ENCODE measurements at places on chromosomes 2 and 18.

DNA sequence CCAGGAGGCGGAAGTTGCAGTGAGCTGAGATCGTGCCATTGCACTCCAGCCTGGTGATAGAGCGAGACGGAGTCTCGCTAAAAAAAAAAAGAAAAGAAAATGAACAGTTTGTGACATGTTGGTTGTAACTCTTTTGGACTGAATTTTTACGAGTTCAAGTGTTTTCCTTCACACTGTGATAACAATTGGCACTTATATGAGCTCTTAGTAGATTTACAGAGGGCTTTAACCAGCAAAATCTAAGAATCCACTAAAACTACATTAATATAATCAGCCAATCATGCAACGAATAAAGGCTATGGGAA, 2.1 kb upstream of the GEMIN6 start:
- no peak for DNase-seq

GRCh38 chr2:102423368-102423767, 408 bp downstream of the IL18RAP start:
- DNase-seq = no peak

DNA sequence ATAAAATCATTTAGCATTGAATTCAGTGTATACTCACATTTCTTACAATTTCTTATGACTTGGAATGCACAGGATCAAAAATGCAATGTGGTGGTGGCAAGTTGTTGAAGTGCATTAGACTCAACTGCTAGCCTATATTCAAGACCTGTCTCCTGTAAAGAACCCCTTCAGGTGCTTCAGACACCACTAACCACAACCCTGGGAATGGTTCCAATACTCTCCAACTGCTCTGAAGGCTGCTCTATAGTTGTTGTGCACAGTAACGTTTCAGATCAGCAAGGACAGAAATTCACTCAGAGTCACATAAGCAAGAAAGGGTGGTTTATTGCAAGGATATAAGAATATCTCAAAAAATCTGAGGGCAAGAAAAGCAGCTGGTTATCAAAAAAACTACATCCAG, 6.5 kb downstream of the GKN1 start:
- DNase-seq = no peak

- no peak for DNase-seq
Observed at GRCh38 chr18:50803592-50803991, 16.2 kb downstream of the MRO start.

DNA sequence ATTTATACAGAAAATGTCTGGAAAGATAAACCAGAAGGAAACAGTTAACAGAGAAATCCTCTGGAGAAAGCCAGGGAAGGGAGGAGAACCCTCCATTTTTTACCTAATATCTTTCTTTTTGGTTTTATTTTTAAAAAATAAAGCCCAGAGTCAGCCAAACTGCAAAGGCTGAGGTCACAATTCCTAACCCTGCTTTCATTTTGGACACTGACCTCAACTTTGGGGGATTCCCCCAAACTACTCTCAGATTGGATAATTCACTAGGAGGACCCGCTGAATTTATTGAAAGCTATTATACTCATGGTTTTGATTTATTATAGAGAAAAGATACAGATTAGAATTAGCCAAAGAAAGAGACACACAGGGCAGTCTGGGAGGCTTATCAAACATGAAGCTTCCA, 93.3 kb upstream of the SP3 start:
- no peak for DNase-seq

GRCh38 chr18:43596105-43596712, 318.9 kb upstream of the SYT4 start:
- no peak for DNase-seq

GRCh38 chr2:64737547-64737946, 83.8 kb upstream of the SERTAD2 start:
- peak; percentile 23 for DNase-seq

DNA sequence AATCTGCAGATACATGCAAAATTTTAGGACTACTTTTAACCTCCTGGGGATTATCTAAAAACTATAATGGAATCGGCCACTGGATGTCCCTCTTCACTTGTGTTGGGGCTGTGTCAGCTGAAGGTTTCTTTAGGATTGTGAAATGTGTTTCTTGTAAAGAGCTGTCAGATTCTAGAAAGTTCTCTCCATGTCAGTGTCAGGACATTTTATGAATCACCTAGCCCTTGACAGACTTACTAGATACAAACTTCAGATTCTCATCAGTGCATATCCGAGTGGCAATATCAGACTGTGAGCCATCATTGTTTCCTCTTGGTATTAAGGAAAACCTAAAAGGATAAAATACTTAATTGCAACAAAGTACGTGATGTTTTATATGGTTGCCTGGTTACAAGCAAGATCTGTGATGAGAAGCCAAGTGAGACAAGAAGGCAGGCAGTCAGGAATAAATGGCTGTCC, 107.3 kb downstream of the CPS1 start:
- no peak for DNase-seq

DNA sequence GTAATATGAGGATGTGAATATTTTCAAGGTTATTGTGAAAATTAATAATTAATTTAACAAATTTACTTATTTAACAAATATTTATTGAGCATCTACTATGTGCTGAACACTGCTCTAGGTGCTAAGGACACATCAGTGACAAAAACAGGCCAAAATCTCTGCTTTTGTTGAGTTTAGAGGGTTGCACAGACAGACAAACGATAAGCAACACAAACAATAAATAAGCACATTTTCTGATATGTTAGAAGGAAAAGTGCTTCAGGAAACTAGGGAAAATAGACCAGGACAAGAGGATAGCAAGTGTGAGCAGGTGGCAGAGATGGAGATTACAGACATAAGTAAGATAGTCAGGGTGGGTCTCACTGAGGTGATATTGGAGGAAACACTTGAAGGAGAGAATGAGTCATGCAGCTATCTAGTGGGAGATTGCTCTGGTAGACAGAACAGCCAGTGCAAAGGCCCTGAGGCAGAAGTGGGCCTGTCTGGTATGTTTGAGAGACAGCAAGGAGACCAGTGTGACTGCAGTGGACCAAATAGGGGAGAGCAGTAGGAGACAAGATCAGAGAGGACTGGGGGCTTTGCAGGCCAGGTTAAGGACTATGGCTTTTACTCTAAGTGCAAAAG, 38.3 kb downstream of the SFXN5 start:
- no peak for DNase-seq

DNA sequence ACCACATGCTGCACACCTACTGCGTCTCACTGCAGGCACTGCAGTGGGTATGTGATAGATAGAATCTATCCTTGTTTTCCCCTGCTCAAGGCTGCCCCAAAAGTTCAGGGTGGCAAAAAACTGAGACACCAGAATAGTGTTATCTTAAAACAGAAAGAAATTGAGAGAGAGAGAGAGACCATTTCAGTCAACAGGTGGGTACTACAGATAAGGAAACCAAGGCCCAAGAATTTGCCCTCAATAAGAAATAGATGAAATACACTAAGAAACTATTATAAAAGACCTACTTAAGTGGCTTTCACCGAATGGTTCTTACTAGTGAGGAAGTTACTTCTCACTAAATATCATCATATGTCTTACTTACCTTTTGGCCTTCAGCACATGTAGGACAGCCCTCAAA, 27.9 kb downstream of the EPG5 start:
- no peak for DNase-seq

DNA sequence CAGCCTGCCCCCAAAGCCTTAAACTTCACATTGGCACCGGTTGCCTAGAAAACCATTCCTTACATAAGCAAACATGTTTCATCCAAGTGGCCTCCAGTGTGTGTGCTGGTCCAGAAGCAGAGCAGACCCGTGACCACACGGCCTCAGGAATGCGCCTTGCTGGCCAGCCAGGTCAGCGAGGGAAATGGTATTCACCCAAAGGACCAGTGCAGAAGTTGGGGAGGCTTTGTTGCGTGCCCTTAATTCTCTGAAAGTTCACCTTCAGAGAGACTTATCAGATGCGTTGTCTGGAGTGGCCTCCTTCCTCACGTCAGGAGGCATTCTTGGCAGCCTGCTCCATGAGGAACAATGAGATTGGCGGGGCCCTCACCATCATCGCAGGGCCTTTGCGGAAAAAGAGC, 25.9 kb downstream of the NRP2 start:
- DNase-seq = no peak

DNA sequence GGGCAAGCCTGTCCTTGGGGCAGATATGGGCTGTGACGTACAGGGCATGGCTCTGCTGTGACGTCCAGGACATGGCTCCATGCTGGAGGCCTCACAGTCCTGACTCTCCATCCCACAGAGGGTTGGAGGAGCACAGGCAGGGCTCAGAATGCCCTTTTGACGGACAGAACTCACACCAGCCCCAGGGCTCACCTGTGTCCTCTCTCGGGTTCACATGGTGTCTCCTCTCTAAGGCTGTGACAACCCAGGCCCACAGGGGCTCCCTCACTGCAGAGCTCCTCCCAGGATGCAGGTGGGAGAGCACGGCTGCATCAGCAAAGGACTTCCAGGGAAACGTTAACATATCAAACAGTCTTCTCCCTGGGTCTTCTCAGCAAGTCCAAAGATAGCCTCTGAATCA, 133.8 kb downstream of the EIPR1 start:
- no peak for DNase-seq

DNA sequence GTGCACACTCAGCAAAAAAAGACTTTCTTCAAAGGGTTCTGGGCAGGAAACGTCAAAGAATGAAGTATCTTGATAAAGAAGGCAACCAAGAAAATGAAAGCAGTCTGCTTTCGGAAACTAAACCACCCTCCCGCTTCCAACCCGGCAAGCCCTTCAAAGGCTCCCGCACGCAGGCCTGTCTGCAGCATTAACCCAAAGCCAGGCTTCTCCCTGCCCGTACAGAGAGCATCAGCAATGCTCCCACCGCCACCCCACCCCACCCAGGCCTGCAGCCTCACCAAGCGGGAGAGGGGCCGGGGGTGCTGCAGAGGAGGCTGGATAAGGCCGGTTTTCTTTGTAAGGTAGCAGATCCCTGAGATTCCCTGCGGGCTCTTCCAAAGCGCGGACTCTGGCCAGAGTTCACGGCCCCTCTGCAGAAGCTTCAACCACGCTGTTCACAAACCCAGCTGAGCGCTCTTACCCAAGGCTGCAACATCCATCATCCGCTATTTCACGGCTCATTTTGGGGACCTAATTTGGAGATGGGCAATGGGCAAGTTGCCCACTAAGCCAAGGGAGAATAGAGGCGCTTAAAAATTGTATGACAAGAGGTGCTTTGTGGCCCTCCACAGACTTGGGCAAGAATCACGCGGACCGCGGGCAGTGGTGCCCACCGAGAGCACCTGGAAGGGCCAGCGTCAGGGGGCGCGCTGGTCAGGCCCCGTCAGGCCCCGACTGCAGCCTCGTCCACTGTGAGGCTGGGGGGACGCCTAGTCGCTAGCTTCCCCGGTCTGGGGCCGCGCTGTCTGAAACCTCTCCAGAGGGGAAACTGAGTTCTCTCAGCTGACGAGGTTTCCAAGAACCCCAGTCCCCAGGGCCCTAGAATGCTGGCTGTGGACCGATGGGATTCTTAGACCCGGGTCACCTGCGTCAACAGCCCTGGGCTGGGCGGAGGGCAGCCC, 225.4 kb upstream of the ID2 start:
- no peak for DNase-seq

- DNase-seq = no peak
Observed at GRCh38 chr2:222499226-222499625, 74.9 kb downstream of the SGPP2 start.

- DNase-seq = peak; percentile 23
Observed at GRCh38 chr2:225002656-225003045, 39.6 kb downstream of the DOCK10 start.

DNA sequence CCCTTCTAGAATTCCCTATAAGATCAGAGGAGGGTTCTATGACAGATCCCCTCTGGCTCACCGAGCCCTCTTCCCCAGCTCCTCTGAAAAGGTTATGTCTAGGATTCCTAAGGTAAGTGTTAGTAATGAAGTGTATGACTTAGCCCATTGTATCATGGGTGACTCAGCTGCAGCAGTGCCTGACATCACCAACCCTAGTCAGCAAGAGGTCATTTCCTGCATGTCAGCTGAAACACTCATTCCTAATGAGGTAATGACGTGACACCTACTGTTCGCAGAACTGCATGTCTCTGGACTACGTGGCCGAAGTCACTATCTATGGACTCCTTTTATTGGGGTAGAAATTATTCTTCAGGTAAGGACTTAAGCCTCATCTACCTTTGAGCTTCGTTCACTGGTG, 196.1 kb upstream of the MYT1L start:
- DNase-seq = no peak

DNA sequence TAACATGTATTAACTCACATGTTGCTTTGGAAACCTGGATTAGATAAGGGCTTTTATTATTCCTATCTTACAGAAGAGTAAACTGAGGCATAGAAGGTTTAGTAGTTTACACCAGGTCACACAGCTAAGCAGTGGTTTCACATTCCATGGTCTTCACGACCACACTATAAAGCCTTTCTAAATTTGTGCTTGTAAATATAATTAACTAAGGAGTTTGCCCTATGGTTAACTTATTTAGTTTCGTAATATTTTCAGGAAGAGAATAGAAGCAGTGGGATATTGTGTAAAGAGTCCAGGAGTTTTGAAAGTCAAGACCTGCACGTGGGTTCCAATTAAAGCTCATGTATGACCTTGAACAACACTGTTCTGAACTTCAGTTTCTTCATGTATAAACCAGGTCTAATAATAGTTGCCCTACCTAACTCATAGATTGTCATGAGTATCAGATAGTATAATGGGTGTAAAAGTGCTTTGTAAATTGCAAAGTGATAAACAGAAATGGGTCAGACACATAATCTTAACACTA, 19.5 kb upstream of the SOS1 start:
- DNase-seq = no peak

GRCh38 chr2:216416571-216417307, 4.5 kb downstream of the SMARCAL1 start:
- DNase-seq = no peak

DNA sequence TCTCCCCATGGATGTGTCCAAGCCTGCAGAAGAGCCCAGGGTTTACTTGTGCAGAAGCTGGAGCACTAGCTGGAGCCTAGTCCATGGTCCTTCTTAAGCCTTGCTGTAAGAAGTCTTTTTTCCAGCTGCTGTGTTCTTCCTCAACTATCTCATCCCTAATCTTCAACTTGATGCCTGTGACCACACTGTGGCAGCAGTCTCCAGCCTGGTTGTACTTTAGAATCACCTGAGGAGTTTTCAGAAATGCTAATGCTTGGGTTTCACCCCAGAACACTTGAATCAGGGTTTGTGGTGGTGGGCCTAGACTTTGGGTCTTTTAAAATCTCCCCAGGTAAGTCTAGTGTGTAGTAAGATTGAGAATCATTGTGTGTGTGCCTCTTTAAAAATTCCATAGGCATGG, 173.6 kb downstream of the ADCYAP1 start:
- no peak for DNase-seq

- no peak for DNase-seq
Observed at GRCh38 chr2:100963026-100963375, 39.1 kb upstream of the RPL31 start.

DNA sequence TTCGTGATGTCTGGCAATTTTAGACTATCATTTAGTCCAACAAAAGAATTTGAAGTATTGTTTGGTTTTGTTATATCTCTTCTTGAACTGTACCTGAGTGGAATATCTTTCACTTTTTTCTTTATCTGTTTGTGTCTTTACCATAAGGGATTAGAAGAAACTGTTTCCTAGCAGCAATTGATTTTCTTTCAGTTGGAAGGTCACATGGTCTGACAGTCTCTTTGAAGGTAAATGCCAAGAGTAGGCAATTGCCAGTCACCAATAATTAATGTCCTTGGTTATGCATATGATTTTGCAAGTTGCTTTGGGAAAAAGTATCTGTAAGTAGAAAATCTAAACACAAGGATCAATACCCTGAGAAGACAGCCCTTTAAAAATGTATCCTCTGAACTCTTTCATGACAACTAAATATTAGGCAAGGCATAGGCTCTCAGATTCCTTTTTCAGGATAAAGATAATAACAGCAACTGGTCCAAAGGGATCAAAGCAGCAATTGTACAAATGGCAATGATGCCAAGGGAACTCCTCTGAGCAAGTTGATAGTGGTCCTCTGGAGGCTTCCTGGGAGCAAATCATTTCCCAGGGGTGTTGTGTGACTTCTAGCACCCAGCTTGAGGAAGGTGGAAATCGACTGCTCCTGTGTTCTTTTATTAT, 17.6 kb downstream of the MAP3K19 start:
- no peak for DNase-seq

All from GM06990 (cell line).